ENCODE measurements at places on chromosomes 2 and 18. TPM values are rescaled to one million over a fixed set of nuclear protein-coding genes. Genes with fewer than 3 reads are reported as not detected.

The TCF4 gene
- 552 TPM for total RNA-seq

The ZNG1B gene
- total RNA-seq = 18.3 TPM

The ADD2 gene
- 1.3 TPM for total RNA-seq

The GPR45 gene
- total RNA-seq = not detected

The INSIG2 gene
- 14.8 TPM for total RNA-seq

The RAB17 gene
- 9.5 TPM for total RNA-seq

The MEP1B gene
- not detected for total RNA-seq
